ENCODE measurements at places on chromosomes 16 and 17.

- no peak for DNase-seq
Observed at GRCh38 chr17:77391668-77392375, 251.1 kb downstream of the SEC14L1 start.

DNA sequence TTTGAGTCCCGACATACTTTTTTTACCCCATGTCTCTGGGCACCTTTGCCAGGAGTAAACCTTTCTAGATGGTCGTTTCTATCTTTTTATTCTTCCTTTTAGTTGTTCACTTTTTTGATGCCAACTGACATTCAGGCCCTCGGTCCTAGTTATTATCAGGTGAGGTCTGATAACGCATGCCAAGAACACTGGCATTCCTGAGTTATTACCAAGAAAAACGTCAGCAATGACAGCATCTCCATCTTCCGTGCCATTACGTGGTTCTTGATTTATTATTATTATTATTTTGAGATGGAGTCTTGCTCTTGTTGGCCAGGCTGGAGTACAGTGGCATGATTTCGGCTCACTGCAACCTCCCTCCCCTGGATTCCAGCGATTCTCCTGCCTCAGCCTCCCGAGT, 21.4 kb downstream of the HASPIN start:
- no peak for DNase-seq

GRCh38 chr17:58521680-58522079, 7.2 kb upstream of the MTMR4 start:
- no peak for DNase-seq

- DNase-seq: no peak
Observed at GRCh38 chr17:855569-855968, 73.4 kb downstream of the MRM3 start.

GRCh38 chr17:34820248-34820801, 140.9 kb downstream of the CCT6B start:
- no peak for DNase-seq

DNA sequence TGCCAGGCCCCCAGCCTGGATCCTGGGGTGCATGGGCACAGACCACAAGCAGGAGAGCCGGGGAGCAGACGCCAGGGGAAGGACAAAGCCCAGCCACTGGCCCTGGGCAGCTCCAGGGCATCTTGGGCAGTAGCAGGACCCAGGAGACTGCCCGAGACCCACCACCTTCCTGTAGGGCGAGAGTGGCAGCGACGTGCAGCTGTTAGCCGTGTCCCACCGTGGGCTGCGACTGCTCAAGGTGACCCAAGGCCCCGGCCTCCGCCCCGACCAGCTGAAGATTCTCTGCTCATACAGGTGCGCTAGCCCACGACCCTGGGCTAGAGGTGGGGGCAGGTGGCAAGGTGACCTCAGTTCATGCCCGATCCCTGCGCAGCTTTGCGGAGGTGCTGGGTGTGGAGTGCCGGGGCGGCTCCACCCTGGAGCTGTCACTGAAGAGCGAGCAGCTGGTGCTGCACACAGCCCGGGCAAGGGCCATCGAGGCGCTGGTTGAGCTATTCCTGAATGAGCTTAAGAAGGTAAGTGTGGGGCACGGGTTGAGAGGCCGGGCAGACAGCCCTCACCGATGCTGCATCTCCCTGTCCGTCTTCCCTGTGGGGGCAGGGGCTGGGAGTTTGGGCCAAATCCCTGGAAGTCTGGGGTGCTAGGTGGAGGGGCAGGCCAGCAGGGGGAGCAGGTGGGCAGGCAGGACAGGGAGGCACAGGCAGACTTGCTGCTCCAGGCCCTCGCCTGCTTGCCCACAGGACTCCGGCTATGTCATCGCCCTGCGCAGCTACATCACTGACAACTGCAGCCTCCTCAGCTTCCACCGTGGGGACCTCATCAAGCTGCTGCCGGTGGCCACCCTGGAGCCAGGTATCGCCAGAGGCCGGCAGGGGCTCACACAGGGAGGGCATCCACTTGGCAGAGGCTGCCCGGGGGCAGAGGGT, 13.5 kb upstream of the SMIM5 start:
- no peak for DNase-seq

GRCh38 chr17:50925296-50925891, 59.2 kb upstream of the TOB1 start:
- DNase-seq: no peak

All from NCI-H1436 treated with DMSO at 0.1 percent for 48 hours (cell line).